ENCODE measurements at places on chromosomes 12 and 14.

DNA sequence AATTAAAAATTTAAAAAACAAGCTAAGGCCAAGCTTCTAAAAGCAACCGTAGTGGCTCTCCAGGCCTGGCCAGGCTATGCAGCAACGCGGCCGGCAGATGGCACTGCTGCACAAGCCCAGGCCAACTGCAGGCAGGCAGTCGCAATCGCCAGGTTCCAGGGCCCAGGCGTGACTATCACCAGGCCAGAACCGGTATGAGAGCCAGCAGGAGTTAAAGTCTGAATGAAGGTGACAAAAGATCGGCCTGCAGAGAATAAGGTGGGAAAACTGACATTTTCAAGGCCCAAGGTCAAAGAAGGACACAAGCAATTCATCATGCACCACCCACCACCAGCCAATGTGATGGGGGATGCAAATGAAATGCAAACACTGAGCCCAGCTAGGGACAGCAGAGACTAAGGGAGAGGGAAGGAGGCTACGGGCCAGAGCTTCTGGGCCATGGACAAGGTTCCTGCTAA is 43.6 kb upstream of the ANO2 start:
- no peak for DNase-seq

DNA sequence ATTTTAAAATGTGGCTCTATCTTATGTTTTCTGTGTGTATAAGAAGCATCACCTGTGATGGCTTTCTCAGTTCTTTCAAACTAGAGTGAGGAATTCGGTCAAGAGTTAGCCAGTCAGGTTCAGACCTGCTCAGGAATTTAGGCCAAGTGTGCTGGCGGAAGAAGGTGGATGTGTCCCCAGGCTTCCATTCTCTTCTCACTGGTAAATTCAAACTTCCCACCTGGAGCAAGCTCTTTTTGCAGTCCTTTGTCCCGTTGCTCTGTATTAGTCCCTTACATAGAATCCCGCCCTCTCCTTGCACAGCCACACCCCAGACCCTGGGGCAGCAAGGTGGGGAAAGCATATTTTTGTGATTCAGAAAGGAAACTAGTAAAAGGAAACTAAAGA is 124.7 kb upstream of the PWP1 start:
- DNase-seq: no peak

DNA sequence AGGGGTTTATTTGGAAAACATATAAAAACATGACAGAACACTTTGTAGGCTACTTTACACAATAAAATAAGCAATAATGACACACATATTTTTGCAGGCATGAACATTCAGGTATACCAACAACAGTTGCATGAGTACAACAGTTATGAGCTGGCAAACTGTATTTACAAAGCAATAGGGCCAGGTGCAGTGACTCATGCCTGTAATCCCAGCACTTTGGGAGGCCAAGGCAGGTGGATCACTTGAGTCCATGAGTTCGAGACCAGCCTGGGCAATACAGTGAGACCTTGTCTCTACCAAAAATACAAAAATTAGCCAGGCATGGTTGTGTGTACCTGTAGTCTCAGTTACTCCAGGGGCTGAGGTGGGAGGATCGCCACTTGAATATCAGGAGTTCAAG is 101.1 kb downstream of the BMP4 start:
- no peak for DNase-seq

GRCh38 chr12:66709457-66709773 is 30.5 kb upstream of the GRIP1 start:
- DNase-seq: no peak

GRCh38 chr12:74365178-74365964 is 172.3 kb upstream of the ATXN7L3B start:
- DNase-seq: no peak

DNA sequence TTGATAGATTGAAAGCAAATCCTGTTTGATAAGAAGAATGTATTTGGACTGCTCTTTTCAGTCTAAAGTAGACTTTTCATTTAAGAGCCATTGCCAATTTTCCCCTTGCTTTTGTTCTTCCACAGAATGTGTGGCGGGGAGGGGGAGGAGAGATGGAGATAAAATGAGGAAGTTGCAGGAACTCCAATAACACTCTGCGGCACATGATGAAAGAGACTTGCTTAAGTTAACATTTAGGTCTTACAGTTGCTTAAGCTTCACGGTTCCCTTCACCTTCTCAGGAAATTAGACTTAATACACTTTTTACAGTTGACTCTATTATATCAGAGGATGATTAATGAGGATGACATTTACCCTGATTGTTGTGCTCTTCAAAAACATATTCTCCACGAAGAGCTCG is 537.3 kb downstream of the TMTC2 start:
- no peak for DNase-seq

GRCh38 chr14:56199095-56199981 is 81.1 kb downstream of the PELI2 start:
- DNase-seq: no peak

DNA sequence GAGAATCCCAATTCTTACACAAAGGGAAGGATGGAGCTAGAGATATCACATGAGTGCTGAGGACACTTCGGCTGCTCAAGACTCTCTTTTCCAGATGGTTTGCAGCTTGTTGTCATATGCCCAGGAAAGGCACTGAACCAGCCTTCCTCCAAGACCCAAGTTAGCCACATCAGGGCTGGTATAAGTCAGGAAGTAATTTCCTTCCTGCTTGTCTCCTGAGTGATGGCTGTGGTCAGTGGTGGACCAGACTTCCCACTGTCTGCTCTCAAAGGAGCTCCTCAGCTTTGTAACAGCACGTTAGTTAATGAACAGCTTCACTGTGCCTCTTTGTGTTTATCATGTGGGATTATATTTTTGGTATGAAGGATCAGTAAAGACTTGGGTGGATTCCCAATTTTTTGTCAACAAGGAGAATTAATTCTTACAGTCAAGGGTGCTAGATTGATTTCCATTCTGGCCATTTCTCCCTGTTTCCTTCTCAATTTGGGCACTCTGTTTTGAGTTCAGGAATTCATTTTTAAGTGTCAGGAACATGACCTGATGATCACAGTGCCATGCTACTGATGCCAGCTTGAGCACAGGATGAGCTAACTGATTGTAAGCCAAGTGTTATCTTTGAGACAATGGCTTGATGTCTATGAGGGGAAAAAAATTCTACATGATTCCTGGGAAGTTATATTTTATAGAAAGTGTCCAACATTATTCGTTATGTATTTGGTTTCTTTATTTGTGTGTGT is 145.8 kb downstream of the GCH1 start:
- DNase-seq: no peak

- DNase-seq: no peak
Observed at GRCh38 chr12:120886199-120887018, 17.7 kb downstream of the SPPL3 start.

DNA sequence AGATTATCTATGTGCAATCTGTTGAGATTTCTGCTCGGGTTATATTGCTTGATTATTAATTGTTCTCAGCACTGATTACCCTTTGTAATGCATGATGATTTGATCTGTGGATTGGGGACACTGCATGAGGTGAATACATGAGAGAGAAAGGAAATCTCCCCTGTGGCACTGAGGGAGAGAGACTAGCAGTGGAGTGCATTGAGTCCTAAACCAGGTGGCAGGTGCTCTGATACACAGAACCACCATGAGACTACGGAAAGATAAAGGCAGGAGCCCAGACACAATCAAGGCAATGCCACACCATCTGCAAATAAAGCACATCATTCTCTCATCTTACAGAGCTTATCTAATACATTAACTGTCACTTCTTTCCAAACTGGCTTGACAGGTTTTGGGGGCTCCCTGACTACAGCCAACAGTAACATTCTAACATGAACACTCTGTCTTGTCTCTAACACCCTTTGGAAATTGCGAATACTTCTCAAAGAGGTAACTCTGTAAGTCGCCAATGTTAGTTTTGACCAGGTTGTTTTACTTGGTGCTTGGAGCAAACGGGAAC is 37.6 kb upstream of the TSPAN8 start:
- DNase-seq: no peak

DNA sequence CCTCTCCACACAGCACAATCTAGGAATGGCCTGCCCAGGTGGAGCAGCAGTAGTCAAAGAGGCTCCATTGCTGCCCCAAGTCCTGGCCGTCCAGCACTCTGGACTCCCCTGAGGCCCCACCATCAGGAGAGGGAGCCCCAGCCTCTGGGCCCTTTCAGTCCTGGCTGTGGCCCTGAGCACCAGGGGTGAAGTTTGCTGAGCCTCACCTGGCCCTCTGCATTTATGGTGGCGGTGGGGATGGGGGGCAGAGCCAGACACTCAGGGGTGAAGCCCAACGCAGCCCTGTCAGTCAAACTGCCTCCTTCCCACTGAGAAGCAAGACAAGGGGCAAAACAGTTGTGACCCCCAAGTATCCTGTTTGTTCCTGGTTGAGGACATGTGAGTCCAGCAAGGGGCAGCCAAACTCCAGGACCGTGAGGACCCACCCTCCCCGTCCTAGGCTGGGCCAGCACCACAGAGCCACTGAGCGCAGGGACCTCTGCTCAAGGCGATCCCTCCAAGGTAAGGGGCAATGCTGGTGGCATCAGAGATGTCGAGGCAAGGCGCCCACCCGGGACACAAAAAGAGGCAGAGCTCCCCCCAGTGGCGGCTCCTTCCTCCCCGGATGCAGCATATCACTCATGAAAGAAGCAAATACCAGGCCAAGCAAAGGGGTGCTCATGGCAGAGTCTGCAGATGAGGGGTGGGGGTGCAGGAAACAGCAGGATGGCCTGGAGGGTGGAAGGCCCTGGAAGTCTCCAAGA is 4.8 kb upstream of the AMN start:
- no peak for DNase-seq

DNA sequence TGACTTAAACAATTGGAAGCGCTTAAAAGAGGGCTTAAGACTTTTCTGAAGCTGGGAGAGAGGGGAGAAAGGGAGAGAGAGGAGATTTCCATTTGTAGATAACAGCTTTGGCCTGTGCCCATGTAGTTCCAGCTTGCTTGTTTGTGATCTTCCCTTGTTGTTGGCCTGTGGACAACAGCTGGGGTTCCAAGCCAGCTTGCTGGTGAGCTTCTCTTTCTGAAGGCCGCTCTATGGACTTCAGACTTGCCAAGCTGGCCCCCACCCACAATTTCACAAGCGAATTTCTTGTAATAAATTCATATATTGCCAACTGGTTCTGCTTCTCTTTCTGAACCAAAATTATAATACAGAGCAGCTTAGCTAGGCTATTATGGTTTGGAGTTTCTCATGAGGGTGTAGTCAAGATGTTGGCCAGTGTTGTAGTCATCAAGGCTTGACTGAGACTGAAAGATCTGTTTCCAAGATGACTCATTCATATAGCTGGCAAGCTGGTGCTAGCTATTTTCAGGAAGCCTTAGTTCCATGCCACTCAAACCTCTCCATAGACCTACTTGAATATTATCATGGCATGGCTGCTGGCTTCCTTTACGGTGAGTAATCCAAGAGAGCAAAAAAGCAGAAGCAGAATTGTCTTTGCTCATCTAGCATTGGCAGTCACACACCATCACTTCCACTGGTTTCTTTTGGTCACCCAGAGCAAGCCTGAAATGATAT is 89.4 kb downstream of the ATP23 start:
- no peak for DNase-seq

DNA sequence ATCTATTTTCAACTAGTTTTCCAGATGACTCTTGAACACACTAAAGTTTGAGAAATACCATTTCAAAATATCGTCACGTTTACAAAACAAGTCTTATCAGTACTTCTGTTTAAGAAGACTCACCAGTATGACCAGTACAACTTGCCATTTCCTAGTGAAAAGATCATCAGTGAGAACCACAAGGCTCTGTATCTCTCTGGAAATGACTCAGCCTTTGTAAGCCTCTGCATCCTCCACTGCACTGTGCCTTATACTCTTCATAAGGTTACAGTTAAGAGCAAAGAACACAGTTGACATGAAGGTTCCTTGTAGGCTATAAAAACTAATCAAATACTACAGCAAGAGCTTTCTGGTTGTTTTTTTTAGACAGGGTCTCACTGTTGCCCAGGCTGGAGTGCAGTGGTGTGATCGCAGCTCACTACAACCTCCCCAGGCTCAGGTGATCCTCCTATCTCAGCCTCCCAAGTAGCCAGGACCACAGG is 5.7 kb upstream of the VTI1B start:
- no peak for DNase-seq

DNA sequence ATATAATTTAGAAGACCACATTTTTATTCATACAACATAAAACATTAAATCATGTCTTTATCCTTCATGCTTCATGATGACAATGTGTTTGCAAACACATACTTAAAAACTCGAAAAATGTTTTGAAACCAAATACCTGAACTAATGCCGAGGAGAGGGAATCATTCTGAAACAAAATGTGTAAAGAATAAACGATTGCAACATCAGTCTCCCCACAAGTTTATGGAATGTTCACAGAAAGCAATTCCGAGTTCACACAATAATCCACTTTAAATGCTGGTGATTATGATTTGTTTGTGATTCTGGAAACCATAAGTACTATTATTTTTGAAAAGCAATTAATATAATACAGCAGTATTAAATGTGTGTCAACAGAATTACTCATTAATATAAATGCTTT is 84.5 kb upstream of the PDZRN4 start:
- no peak for DNase-seq

DNA sequence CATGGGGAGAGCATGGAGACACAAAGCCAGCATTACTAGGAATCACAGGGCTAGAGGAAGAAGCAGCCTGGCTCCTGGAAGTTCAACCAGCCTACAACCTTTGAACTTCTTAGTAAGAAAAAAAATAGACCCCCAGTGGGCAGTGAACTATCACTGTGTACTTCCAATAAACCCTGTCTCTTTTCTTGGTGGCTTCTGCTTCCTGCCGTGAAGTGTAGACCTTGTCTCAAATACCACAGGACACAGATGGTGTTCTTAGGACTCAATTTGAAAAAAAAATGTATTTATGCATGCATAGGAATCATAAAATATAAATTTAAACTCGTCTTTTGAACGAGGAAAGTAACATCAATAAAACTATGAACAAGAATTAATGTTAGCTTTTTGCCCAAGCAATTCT is 3.6 kb upstream of the PTGER2 start:
- no peak for DNase-seq

- no peak for DNase-seq
Observed at GRCh38 chr14:93974833-93975232, 1.5 kb downstream of the ASB2 start.

DNA sequence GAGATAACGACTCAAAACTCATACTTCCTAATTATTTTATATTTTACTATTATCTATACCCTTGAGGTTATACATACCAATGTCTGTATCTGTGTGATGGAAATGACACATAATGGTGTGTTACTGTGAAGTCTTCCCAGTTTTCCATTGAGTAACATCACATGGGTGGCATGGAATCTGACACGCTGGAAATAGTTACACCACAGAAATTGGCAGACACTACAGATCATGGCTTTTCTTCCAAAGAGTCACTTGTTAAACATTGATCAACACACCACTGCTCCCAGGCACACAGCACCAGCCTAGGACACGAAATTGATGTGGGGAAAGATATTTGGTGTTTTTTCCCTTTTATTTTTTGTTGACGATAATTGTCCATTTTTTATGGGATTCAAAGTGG is 33.0 kb upstream of the VWF start:
- DNase-seq: no peak

GRCh38 chr14:100297320-100298300 is 8.6 kb downstream of the SLC25A29 start:
- DNase-seq: no peak

DNA sequence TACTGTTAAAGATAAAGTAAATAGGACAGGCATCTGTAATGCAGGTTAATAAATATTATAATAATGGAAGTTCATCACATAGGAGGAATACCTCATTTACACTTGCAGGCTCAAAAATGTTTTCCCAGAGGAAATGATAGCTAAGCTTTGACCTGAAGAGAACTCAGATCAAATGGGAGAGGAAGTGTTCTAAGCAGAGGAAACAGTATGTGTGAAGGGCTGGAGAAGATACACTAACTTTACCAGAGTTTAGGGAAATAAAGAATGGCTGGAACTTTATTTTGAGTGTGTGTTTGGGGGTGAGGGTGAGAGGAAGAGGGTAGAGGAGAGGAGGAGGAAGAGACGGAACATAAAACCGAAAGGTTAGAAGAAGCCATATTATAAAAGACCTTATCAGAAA is 34.0 kb upstream of the AP4S1 start:
- no peak for DNase-seq
